ENCODE measurements at places on chromosomes 5 and 9. TPM values are rescaled to one million over a fixed set of nuclear protein-coding genes. Genes with fewer than 3 reads are reported as not detected.

The ZDHHC11 gene
- total RNA-seq, result 11.6 TPM

The ADAMTS16 gene
- 0.94 TPM for total RNA-seq

The SLC2A6 gene
- 1.7 TPM for total RNA-seq

The SARDH gene
- not detected for total RNA-seq

GRCh38 chr5:68531970-68532369 lies 316.4 kb downstream of the PIK3R1 start:
- ATAC-seq, result no peak

- ATAC-seq, result peak; percentile 1
These were observed 638 bp downstream of the MARCHF3 start for GRCh38 chr5:127029581-127030258.

- no peak for ATAC-seq
These were observed 172.2 kb downstream of the APBA1 start for GRCh38 chr9:69499959-69500358.

GRCh38 chr5:142244440-142244839 lies 80.4 kb downstream of the SPRY4 start:
- no peak for ATAC-seq
